ENCODE measurements at places on chromosomes 13 and 19. TPM values are rescaled to one million over a fixed set of nuclear protein-coding genes. Genes with fewer than 3 reads are reported as not detected.
A peak's percentile ranks its signal among the peaks of the same experiment; 100 is the strongest.

GRCh38 chr19:42368360-42368759 is 21.7 kb downstream of the CNFN start:
- H3K4me1 ChIP-seq = no peaks in the 10 kb centered on the region
- no peak for DNase-seq
- no peaks in the 10 kb centered on the region for H3K36me3 ChIP-seq
- no peak overlapping the region for H3K4me3 ChIP-seq

DNA sequence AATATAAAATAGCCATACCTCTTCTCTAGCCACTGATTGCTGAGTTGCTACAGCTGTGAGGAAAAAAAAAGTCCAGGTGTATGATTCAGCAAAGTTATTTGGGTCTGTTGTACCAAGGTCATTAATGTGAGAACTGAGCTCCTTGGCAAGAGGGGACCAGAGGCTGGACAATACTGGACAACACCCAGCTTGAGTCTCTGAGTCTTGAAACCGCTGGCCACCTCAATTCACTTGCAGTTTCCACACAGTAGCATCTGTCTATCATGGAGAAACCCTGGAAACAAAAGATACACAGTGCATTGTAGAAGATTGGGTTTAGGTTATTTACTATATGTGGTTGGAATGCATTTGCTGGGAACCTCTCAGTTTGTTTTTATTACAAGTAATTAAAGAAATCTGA is 60.4 kb downstream of the WDFY2 start:
- peaks cover 11% of the 10 kb centered on the region for H3K4me1 ChIP-seq
- DNase-seq = no peak
- H3K36me3 ChIP-seq = no peaks in the 10 kb centered on the region

DNA sequence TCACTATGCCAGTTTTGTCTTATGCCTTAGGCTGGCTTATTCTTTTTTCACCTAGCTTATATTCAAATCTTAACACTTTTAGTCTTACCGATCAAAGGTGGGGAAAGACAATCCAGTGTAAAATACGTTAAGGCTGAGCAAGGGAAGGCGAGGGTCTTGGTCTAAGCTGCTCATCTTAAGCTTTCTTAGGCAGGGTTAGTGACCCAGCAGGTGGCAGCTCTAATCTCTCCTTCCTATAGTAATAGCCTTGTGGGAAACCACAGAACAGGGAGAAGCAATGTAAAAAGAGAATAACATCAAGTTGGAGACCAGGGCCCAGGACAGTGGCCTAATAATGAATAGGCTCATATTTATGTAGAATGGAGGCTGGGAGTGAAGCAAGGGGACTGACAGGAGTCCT is 45.9 kb downstream of the COG3 start:
- no peak overlapping the region for H3K4me3 ChIP-seq
- H3K27ac ChIP-seq = no peak overlapping the region
- no peak for DNase-seq
- no peaks in the 10 kb centered on the region for H3K36me3 ChIP-seq
- no peaks in the 10 kb centered on the region for H3K4me1 ChIP-seq

DNA sequence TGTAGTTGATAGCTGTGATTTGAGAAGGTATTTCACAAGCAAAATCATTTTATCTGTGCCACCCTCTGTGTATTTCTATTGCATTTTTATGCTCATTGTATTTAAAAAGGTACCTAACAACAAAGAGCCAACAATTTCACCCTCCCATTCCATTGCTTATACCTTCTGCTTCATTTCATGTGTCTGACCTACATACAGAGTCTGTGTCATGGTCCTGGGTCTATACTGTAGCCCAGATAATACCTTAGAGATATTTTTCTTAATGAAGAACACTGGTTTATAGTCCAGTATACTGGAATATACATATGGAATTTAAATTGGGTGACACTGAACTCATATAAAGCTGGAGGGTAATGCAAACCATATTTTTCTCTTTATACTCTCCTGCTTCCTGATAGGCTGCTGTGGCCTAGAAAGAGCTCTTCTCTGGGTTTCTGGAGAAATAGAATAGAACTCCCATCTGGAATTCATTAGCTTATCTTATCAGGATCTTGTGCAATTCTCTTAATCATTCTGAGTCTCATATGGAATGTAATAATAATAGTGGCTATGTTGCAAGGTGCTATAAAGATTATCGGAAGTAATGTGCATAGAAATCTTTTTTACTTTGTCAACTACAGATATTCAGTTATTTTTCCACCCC is 31.8 kb upstream of the SPART start:
- peaks cover 13% of the 10 kb centered on the region for H3K4me1 ChIP-seq
- DNase-seq = no peak
- no peak overlapping the region for H3K27ac ChIP-seq
- H3K4me3 ChIP-seq = no peak overlapping the region

Gene UBE2L5
- not detected for total RNA-seq

Gene CALR3
- not detected for total RNA-seq

Gene ADAMTSL5
- total RNA-seq = 11.2 TPM

DNA sequence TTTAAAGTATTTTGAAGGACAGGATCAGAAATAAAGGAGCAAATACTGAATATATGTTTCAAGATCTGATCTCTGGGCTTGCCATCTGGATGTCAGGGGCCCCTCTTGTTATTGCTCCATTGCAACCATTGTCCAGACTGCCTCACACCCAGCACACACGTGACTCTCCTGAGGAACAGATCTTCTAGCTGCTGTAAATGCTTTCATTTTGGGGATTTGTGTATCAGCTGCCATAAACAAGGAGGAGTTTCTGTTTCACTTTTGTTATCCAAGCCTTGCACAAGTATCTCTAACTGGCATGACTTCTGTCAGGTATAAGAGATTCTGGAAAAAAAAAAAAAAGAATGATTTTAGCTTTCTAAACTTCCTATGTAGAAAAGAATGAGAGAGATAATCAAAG is 1624.1 kb upstream of the PRR20A start:
- no peaks in the 10 kb centered on the region for H3K4me1 ChIP-seq
- H3K27ac ChIP-seq = no peak overlapping the region

Gene SNRNP70
- total RNA-seq = 190 TPM

GRCh38 chr13:28533441-28534166 is 38.7 kb upstream of the FLT1 start:
- no peak overlapping the region for H3K4me3 ChIP-seq
- H3K36me3 ChIP-seq = no peaks in the 10 kb centered on the region
- peaks cover 10% of the 10 kb centered on the region for H3K4me1 ChIP-seq
- H3K27me3 ChIP-seq = peaks cover 38% of the 10 kb centered on the region

- H3K4me1 ChIP-seq = no peaks in the 10 kb centered on the region
- DNase-seq = peak; percentile 74
- H3K4me3 ChIP-seq = no peak overlapping the region
- H3K27ac ChIP-seq = no peak overlapping the region
- no peaks in the 10 kb centered on the region for H3K36me3 ChIP-seq
- H3K27me3 ChIP-seq = peaks cover 15% of the 10 kb centered on the region
These were observed 55.0 kb downstream of the ZIC5 start for GRCh38 chr13:99916366-99917103.

GRCh38 chr13:64538711-64539110 is 2691.4 kb downstream of the PCDH9 start:
- H3K36me3 ChIP-seq = no peaks in the 10 kb centered on the region
- DNase-seq = no peak
- no peak overlapping the region for H3K27ac ChIP-seq
- no peaks in the 10 kb centered on the region for H3K27me3 ChIP-seq
- H3K4me3 ChIP-seq = no peak overlapping the region

DNA sequence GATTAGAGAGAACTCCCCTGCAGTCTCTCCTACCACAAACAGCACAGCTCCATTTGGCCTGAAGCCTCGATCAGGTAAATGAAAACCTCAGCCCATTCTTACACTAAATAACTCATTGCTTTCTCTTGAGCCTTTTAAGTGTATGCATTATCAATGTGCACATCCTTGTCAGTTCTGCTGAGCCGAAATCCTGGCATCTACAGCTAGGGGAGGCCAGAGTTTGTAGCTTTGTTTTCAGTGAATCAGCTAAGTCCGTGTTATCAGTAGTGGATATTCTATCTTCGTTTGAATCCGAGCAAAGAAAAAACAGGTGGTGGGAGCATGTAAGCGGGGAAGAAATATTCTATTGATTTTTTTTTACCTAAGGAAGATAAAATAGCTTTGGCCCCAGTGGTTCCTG is 84.4 kb downstream of the ESD start:
- peak; percentile 11 for DNase-seq
- no peak overlapping the region for H3K27ac ChIP-seq
- H3K36me3 ChIP-seq = no peaks in the 10 kb centered on the region
- no peaks in the 10 kb centered on the region for H3K27me3 ChIP-seq
- peaks cover 12% of the 10 kb centered on the region for H3K4me1 ChIP-seq
- no peak overlapping the region for H3K4me3 ChIP-seq

DNA sequence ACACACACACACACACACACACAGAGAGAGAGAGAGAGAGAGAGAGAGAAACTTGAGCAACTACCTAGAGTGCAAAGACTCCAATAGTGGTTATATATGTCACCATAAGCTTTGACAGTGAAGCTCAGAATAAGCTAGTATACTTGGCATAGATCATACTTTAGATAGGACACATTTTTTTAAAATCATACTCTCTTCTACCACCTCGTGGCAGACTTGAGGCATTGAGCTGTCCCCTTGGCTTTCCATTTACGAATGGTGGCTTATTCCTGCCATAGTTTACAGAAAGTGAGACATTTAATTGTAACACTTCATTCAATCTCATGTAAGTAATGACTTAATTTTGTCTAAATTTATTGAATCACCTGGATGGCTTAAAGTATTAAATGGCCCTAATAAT is 108.2 kb downstream of the EDNRB start:
- no peaks in the 10 kb centered on the region for H3K36me3 ChIP-seq
- DNase-seq = no peak
- H3K4me3 ChIP-seq = no peak overlapping the region
- H3K4me1 ChIP-seq = no peaks in the 10 kb centered on the region
- no peak overlapping the region for H3K27ac ChIP-seq
- H3K27me3 ChIP-seq = no peaks in the 10 kb centered on the region

DNA sequence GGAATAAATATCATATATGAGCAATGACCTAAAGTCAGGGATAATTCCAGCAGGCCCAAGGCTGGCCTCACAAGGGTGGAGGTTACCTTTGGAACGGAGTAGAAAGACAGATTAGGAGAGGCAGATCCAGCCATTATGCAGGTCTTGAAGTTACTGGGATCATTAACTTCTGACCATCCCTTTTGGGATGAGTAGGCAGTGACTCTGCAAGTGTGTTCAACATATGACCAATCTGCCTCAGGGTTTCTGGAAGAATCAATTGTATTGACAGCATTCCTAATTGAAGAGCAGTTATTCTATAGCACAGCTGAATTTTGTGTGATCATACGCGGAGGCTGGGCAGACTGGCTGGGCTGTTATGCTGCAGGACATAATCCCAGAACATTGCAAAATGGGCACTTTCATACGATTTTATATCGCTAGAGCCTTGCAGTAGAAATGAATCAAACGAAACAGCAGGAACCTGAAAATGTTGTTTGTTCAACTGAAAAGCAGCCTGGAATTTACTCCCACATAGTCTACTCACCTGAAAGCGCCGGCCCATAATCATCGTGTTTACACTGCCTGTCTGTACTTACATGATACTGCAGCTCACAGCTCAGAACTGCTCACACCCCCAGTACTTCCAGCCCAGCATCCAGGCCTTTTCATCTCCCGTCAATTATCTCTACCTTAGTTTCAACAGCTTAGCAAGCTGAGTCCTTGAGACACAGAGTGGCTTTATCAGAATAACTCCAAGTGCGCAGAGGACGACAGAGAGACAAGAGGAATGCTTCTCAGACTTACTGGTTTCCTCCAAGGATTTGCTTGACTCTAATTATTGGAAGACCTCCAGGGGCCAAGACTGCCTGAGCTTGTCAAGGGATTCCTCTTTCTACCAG is 556.1 kb downstream of the EFNB2 start:
- H3K4me3 ChIP-seq = no peak overlapping the region
- peak overlapping the region; percentile 72 for H3K27ac ChIP-seq
- DNase-seq = peak; percentile 82
- H3K4me1 ChIP-seq = peaks cover 15% of the 10 kb centered on the region
- no peaks in the 10 kb centered on the region for H3K27me3 ChIP-seq

Gene MAST1
- 0.32 TPM for total RNA-seq

Gene TMEM38A
- total RNA-seq = 10.6 TPM

- no peaks in the 10 kb centered on the region for H3K36me3 ChIP-seq
- H3K27ac ChIP-seq = peak overlapping the region; percentile 61
- DNase-seq = peak; percentile 75
- H3K4me3 ChIP-seq = no peak overlapping the region
- H3K27me3 ChIP-seq = no peaks in the 10 kb centered on the region
These were observed 7.7 kb downstream of the KDM4B start for GRCh38 chr19:4976401-4977298.

Gene GIPC3
- total RNA-seq = not detected

DNA sequence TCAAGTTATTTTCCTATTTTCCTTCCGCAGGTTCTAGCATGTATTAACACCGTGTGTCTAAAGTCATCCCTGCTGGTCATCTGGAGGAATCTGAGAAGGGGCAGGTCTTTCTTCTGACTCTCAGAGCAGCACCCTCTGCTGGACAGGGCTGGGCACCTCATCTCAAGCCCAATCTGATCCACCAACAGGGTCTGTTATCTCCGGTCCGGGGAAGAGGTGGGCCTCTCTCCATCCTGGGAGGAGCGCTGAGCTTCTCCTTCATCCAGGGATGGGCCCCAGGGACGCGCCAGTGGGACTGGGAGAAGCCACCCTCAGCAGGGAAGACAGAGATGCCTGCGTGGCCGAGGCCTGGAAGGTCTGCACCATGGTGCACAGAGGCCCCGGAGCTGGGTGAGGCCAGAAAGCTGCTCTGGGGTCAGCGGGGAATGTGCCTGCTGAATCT is 26.0 kb upstream of the ZNF331 start:
- H3K27me3 ChIP-seq = no peaks in the 10 kb centered on the region
- no peaks in the 10 kb centered on the region for H3K36me3 ChIP-seq
- H3K27ac ChIP-seq = no peak overlapping the region
- DNase-seq = peak; percentile 83
- no peak overlapping the region for H3K4me3 ChIP-seq

DNA sequence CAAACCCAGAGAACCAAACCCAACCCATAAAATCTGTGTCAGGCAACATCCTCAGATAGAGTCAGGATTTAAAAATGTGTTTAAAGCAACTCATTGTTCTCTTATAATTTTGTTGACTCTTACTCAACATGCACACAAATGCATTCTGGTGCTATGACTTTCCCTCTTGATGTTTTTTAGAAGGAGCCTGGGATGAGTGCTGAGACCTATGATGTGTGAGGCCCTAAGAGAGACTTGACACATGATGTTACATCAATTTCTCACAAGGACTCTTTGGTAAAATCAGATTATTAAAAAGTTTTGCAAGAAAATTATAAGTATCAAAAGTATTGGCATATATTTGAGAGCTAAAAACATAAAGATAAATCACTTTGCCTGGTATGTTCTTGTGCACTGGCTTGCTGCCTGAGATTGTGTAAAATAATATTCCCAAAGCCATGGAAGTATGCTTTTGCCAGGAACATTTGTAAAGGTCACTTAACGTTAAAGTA is 173.9 kb downstream of the DCLK1 start:
- H3K4me1 ChIP-seq = no peaks in the 10 kb centered on the region
- no peaks in the 10 kb centered on the region for H3K36me3 ChIP-seq
- peak overlapping the region; percentile 9 for H3K27ac ChIP-seq
- DNase-seq = no peak
- H3K4me3 ChIP-seq = no peak overlapping the region

Gene COQ8B
- 49.2 TPM for total RNA-seq

Gene WDR87
- not detected for total RNA-seq

Gene POMP
- total RNA-seq = 88.1 TPM
